Cortex of kidney (tissue), 1 donor: ENCODE measurements at places on chromosomes 5 and 9.

DNA sequence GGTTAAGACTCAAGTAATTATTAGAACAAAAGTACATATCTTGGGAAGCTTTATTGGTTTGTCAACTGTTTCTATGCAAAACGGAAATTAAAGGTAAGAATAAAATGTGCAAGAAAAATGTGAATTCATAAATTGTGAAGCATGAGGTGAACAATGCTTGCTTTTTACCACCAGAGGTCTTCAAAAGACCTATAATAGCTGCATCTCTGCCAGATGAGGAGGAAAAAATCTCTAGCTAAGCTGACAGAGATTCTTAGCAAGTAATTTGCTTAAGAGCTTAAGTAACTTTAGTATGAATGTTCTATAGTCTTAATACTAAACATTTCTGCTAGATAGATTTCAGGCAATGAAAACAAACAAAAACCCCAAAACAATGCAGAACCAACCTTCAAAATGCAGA is 54.1 kb downstream of the MRPS30 start:
- no peak for DNase-seq

- no peak for DNase-seq
These were observed 48.4 kb downstream of the GPR21 start for GRCh38 chr9:123081824-123082223.

DNA sequence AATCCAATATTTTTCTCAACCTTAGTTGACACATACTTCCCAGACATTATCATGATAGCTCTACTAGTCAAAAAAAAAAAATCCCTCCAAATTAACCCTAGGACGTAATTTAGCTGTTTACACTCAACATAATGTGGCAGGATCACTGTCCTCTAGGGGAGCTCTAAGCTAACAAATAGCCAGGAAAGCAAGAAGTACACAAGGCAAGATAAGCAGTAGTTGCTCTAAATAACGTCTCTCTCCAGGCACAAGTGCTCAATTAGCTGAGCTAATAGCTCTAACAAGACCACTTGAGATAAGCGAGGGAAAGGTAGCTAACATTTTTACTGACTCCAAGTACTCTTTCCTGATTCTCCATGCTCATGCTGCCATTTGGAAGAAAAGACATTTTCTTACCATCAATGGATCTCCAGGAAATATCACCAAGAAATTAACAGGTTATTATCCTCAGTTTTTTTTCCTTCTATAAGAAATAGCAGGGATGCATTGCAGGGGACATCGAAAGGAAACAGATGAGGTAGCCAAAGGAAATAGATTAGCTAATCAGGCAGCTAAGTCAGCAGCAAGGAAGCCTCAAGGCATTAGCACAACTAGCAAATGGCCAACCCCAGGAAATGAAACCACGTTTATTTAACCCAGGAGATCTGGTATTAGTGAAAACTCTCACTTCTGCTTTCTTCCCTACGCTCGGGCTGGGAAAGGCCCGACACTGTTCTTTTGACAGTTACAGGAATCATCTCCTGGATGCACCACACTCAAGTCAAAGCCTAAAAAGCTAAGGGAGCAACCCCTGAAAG is 614.1 kb downstream of the PTPRD start:
- DNase-seq: no peak

DNA sequence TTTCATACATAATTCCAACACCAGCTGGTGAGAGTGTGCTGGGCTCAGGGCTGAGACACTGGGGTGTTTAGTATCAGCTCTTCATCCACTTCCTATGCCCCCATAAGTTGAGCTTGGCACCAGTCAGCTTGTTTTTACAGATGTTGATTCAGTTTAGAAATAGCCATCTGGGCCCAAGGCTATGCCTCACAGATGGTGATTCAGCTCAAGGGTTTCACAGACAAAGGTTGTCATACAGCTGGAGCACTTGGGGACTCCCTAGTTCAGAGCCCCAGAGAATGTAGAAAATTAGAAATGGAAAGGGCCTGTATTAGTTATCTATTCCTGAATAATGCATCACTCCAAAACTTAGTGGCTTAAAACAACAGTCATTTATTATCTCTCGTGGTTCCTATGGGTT is 10.3 kb upstream of the CRHBP start:
- no peak for DNase-seq

DNA sequence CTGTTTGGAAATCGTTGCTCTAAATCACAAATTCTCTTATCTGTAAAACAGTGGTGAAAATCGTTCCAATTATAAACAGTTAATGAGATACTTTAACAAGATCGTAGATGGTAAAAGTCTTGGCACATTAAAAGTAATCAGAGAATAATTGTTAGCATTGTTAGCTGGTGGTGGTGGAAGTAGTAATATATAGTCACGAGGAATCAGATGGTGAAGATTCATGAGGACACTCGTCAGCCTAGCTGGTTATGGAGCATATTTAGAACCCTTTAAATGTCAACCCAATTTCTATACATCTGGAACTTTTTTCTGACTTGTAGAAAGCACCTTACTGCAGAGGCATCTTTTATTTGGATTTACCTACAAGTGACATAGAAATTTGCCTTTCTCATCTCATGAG is 190.8 kb downstream of the TLE1 start:
- DNase-seq: no peak

DNA sequence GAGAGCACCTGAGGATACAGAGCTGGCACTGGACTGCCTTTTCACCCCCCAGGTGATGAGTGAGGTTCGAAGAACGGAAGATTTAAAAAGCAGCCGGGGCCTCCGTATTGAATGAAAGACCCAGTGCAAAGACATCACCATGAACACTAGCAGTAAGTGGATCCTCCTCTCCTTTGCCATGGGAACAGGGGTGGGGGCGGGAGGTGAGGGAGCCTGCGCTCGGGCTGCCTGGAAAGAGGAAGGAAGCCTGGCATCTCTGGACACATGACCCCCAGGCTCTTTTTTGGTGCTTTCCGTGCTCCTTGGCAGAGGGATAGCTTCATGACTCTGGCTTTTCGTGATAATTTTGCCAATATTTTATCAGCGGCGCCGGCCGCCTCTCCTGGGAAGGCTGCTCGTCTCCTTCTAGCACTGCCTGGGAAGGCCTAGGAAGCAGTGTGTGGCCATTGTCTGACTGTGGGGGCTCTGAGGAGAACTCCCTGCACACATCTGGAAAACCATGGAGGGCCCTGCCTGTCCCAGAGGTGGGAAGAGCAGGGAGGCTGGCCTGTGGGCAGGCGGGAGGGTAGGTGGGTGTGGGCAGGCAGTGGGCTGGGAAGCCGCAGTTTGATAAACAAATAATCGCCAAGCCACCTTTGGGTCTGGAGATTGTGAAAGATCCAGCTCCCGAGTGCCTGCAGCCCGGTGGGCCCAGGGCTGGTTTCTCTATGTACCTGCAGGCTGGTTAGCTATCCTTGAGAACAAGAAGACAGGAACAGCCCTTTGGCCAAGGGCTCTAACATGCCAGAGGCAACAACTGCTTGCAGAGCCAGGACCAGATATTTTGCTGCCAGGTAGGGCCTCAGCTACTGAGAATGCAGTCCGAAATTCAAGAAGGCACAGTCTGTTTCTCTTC is 911 bp downstream of the ABLIM3 start:
- DNase-seq: no peak

DNA sequence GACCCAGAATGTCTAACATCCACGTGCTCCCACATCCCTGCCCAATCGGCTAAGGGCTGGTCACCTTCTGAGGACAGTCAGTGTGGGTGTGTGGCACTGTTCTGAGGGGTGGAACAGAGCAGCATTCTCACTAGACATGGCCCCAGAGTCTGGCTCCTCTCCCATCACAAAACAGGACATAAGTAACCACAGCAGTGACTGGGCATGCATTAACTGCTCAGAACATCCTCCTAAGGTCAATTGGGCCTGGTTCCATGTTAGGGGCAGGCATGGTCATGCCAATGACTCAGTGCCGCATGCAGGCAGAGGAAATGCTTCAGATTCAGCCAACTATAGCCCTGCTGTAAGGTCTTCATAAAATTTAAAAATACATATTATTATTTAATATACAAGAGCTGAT is 12.9 kb downstream of the MACROH2A1 start:
- no peak for DNase-seq

DNA sequence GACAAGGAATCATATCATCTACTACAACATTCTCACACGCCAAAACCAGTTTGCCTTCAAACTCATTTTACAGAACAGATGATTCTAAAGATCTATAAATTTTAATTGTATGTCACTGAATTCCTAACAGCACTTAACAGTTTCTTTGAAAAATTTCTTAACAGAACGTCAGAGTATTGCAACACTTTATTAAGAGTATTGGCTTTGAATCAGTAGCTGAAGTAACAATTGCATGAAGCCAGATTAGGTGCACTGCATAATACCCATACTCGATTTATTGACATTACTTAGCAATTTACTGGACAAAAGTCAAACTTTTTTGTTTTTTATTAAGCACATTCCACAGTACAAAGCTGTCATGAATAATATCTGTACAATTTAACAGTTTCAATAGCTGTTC is 75.8 kb downstream of the SMIM23 start:
- DNase-seq: no peak

DNA sequence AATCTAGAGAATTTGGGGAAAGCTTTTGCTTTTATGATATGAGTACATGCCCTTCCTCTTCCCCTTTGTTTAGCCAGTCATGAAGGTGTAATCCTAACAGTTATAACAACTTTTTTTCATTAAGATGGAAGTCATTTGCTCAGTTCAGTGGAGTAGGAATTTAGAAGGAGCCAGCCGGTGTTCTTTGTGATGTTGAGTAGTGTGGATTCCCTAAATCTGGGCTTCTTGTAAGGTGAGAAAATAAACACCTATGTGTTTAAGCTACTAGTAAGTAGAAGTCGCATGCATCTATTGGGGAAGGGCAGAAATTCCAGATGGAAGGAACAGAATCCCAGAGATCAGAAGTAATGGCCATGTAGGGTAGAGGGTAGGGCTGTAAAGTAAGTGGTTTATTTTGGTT is 13.6 kb upstream of the CNTLN start:
- no peak for DNase-seq

GRCh38 chr9:71681708-71682272 is 86.5 kb downstream of the CEMIP2 start:
- DNase-seq: no peak

DNA sequence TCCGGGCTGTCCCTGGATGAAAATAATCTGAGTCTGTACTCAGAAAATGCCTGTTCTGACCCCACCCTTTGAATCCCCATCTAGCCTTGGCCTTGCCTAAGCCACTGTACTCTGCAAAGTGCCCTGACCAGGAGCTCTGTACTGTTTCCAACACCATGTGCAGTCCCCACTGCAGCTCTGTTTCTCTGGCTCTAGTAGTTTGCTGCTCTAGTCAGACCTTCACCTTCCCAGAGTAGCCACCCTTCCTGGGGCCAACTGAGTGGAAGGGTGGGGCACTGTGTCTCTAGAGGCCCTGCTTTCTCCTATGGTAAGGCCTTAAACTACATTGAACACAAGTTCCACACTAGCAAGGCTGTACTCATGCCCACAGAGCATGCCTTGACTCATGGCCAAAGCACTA is 31.9 kb downstream of the P4HA2 start:
- no peak for DNase-seq

GRCh38 chr5:163658702-163659567 is 153.5 kb downstream of the MAT2B start:
- DNase-seq: no peak

GRCh38 chr5:110963495-110963894 is 108.0 kb upstream of the TSLP start:
- no peak for DNase-seq

GRCh38 chr5:180085837-180086236 is 14.3 kb upstream of the RNF130 start:
- no peak for DNase-seq
